Substantia nigra (tissue), 51 donors: ENCODE measurements at places on chromosomes 12 and 14.

- no peak for DNase-seq
Measured at GRCh38 chr12:52248541-52249461, 15.8 kb downstream of the KRT7 start.

DNA sequence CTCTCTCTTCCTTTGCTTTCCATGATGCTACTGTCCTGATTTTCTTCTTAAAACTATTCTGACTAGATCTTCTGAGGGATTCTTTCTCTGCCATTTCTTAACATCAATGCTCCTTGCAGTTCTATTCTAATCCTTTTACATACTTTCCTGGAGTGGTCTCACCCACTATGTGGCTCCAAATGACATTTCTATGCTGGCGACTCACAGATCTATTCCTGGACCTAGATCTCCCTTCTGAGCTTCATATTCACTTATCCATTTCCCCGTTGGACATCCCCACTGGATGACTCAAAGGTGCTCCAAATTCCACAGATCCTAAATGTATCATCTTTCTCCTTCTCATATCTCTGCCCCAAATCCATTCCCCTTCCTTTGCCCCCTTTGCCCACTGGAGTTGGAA, 4.1 kb downstream of the TEP1 start:
- no peak for DNase-seq

GRCh38 chr14:100735271-100735670, 8.6 kb downstream of the DLK1 start:
- no peak for DNase-seq

GRCh38 chr12:50635364-50635763, 128.5 kb upstream of the ATF1 start:
- no peak for DNase-seq

DNA sequence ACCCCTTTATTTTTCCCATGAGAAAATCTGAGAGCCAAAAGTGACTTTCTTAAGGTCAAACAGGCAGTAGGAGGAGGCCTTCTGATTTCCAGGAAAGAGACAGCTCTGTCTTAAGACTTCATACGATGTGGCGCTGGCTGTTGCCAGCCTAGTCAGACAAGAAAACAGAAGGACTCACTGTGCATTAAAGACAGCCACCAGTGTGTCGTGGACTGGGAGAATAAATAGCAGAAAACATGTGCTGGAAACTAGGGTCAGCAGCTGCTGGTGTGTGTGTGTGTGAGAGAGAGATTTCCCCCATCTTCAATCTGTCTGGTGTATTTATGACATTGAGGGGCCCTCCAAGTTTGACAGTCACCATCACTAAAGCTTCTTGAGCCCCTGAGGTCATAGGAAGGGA, 708.6 kb upstream of the TMEM132C start:
- no peak for DNase-seq

- DNase-seq: no peak
Measured at GRCh38 chr14:101728367-101728742, 33.2 kb upstream of the PPP2R5C start.

DNA sequence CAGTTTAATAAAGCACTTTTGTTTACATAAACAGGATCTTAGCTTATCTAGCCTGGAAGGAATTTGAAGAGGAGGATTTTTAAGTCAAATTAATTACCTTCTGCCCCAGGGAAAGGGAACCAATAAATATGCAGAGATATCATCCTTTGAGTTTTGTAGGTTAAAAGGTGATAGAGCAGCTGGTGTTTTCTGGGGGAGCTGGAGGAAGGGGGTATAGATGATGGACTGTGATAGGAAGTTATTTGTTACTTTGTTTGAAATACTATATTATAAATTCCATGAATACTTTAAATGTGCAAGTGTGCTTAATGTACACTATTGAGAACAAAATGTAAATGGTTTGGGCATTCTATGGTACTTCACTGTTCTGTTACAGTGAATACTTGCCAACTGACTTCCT, 55.2 kb downstream of the NPAS3 start:
- DNase-seq: no peak

GRCh38 chr14:55129086-55129427, at the start of gene LGALS3:
Gene LGALS3 (plus strand): TSS chr14:55129252. CDS start chr14:55137374, 8,122 bp downstream.
- no peak for DNase-seq

DNA sequence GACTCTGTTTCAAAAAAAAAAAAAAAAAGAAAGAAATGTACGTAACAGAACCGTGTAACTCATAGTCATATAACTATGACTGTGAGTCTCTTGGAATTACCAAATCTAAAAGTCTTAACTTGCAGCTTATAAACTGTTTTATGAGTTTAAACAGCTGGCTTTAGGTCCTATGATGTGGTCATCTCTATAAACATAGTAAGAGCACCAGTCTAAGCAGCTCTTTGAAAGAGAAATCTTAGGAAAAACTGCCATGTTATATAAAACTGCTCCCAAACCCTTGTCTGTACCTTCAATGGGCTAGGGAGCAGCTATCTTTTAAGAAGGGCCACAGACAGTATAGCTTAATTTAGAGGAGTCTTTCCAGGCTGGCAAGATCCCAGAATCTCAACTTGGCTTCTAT, 115.5 kb upstream of the AEBP2 start:
- no peak for DNase-seq

DNA sequence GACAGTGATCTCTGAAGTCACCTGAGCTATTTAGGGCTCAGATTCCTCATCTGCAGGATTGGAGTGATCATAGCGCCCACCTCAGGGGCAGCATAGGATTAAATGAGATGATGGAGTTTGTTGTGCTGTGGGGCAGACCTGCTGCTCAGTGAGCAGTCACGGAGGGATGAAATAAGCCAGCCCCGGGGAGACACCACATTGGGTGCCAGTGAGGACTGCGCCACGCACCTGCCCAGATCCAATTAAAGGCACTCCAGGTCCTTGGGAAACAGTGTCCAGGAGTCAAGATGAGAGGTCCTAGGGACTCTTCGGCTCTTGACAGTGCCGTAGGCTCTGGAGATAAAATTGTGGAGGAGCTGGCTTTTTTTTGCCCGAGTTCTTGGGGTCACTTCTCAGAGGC, 166.2 kb downstream of the ADGRD1 start:
- DNase-seq: no peak

- DNase-seq: no peak
Measured at GRCh38 chr14:96405677-96406076, 13.7 kb downstream of the AK7 start.

DNA sequence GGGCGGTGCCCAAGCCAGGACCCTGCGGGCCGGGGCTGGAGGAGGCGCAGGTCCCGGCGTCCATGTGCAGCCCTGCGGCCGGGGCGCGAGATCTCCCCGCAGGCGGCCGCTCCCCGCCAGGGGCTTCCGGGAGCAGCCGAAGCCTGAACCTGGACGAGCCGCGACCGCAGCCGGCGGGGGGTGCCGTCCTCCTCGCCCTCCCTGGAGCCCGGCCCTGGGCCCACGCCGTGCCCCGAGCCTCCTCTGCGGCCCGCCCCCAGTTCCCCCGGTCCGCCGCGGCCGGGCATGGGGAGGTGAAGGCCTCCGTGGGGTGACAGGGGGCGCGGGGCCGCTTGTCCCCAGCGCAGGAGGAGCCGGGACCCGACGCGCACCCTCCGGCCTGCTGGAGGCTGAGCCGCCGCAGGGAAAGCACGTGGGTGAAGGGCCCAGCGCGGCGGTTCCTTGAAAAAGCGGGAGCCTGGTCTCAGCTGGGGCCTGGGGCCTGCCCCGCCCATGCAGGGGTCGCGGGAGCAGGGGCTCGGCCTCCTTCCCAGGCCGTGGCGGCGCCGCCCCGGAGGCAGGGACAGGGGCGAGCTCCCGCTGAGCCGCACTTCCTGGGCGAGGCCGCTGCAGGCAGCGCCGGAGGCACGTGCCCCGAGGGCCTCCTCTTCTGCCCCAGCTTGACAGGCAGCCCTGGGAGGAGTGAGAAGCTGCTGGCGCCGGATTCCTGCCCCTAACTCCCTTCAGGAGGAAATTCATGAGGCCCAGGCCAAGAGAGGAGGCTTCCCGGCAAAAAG, 55.6 kb upstream of the PPP2R5C start:
- DNase-seq: no peak

GRCh38 chr12:15278816-15279658, 43.3 kb upstream of the PTPRO start:
- DNase-seq: no peak

DNA sequence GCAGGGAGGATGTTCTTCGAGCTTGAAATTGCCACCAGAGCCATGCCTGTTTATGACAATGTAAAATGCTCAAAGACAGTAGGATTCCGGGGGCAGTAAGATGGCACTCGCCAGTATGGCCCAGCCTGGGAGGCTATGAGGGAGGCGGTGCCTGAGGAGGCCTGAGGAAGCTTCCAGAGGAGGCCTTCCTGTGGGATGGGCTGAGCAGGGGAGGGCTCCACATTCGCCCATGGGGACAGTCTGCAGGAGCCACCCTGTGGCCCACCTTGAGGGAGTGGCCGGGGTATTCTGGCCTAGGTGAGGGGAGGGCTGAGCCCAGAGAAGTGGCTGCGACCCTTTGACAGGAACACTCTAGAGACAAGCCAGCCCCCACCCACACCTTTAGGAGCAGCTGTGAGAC, 50.7 kb downstream of the IQSEC3 start:
- no peak for DNase-seq

DNA sequence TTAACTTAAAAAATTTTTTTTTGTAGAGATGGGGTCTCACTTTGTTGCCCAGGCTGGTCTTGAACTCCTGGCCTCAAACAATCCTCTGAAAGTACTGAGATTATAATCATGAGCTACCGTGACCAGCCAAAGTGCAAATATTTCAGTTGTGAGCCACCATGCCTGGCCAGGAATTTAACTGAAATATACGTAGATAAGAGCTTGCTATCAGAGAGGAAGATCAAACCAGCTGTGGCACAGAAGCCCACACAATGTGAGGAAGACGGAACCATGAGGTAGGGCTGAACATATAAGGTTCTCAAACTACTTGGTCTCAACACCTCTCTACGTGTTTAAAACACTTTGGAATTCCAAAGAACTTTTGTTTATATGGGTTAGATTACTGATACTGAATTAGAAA, 29.1 kb downstream of the ATG14 start:
- no peak for DNase-seq

- DNase-seq: no peak
Measured at GRCh38 chr12:70920251-70920851, at the start of gene PTPRR. Gene PTPRR (minus strand): TSS chr12:70920738. CDS start chr12:70920390, 348 bp downstream.

GRCh38 chr12:5364036-5364770, 67.7 kb upstream of the NTF3 start:
- no peak for DNase-seq

DNA sequence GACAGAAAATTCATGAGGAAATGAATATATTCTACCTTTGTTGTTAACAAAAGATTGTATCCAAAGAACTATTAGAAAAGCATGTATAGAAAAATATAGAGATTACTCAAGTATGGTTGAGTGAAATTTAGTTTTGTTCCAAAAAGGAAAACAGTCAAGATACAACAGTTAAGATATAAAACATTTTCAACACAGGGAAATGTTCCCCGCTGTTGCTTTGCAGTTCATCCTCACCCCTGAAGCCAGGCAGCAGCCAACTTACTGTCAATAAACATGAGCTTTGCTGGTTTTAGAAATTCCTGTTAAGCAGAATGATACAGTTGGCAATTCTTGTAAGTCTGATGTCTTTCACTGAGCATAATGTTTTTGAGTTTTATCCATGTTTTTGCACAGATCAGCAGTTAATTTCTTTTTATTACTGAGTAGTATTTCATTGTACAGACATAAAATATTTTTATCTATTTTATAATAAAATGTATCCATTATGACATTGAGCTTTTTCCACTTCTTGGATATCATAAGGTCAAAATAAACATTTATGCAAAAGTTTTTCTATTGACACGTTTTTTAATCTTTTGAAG, 1.2 kb upstream of the CLEC2B start:
- DNase-seq: no peak

GRCh38 chr12:110312581-110313360, 31.7 kb downstream of the ATP2A2 start:
- no peak for DNase-seq

GRCh38 chr14:88630565-88630964, 67.7 kb downstream of the ZC3H14 start:
- no peak for DNase-seq

DNA sequence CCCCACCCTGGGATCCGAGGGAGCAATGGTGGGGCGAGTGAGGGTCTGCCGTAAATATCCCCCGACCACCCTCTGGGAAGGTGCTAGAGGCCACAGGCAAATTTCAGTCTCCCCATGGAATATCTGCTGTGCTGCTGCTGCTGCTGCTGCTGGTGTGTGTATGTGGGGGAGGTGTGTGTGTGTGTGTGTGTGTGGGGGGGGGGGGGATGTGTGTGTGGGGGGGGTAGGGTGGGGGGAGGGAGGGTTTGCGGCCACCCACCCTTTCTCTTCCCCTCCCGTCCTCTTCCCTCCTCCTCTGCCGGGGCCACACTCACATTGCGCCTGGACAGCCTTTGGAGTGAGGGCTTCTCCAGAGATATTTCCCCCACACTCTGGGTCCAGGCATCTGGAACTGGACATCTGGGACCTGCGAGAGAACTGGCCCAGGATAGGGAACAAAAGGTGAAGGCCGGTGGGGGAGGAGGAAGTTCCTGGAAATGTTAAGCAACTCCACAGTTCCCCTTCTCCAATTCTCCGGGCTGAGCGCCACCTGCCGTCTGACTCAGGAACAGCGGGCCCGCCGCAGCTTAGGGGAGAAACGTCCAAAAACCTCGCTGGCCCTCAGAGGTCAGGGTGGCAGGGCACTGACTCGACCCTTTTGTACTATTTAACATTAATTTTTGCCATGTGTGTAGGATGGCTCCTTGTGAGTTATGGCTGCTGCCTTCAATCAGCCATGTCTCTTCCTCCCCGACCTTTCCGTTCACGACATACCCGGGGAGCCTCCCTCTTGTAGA, at the start of gene C1RL:
C1RL (minus strand) TSS at position 419 of the 776 bp plus-strand sequence; CDS start at position 385, 34 bp downstream.
- no peak for DNase-seq
